ENCODE measurements at places on chromosomes 11 and 22.

DNA sequence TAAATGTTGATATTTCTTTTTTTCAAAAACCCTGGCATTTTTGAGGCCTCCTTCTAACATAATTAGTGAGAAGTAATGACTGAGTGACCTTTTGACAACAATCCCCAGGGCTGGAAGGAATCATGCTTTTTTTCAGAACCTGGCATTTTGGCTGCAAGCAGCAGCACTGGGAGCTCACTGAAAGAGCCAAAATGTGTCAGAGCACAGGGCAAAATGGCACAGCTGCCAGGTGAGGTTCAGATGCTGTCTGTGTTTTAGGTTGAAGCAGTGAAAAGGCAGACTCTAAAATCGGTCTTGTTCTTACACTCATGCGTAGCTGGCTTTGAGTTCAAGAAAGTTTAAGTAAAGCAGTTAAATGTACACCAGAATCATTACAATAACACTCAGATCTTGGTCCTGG lies 1063.8 kb downstream of the DLG2 start:
- DNase-seq: no peak

DNA sequence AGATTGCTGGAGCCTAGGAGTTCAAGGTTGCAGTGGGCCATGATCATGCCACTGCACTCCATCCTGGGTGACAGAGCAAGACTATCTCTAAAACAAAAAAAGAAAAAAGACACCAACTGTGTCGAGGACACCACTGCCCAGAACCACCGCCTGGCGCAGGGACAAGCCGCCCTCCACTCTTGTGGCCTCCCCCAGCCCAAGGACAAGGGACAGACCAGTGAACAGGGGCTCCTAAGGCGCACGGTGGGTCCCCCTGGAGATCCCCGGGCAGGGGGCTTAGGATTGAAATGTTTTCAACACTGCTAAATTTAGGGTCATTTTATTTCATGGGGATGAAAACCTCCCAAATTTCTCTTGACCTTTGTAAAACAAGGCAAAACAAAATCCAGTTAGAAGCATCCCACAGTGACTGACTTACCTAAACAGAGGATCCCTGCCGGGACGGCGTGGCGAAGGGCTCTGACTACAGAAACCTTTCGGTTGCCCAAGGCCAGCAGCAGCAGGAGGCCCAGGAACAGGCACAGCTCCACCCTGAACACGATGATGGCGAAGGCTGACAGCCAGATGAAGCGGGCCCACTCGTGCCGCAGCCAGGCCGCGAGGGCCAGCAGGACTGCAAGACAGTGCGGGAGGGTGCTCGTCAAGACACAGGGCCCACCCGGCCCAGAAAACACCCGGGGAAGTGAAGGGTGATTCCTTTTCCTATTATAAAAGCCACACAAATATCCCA lies 8.6 kb downstream of the ALG12 start:
- no peak for DNase-seq

GRCh38 chr11:37107831-37108230 lies 509.8 kb upstream of the RAG2 start:
- DNase-seq: peak; percentile 19

- DNase-seq: peak; percentile 4
Measured at GRCh38 chr11:133659538-133660201, 127.4 kb upstream of the OPCML start.

DNA sequence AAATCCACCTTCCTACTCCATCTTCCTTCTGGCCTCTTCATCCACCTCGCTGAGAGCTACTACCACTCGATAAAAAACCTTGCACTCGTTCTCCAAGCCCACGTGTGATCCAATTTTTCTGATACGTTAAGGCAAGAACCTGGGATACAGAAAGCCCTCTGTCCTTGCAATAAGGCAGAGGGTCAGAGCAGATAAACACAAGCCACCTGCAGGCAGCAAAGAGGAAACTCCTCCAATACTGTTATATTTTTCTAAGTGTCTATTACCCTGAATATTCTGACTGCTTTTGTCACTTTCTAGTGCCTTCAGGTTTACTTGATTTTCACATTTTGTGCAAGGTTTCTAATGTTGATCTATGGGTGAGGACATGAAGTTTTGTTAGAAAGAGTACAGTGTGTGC lies 26.6 kb downstream of the TRIM5 start:
- no peak for DNase-seq

- no peak for DNase-seq
Measured at GRCh38 chr11:111305876-111306275, 7.5 kb downstream of the POU2AF3 start.

DNA sequence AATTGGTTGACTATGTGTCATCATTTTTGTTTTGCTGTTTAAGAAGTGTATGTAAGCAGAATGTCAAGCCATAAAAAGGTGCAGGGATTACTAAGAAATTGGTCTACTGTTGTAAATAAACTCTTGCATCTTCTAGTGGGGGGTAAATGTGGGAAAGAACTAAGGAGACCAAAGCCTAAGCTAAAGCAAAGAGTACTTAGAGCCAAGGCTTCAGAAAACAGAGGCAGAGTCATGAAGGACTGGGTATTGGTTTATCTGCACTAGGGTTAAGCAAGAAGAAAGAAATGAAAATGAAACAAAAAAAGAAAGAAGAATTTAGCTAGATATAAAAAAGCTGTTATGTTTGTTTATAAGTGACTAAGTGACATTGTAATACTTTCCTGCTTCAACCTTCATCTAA lies 628.1 kb downstream of the METTL15 start:
- no peak for DNase-seq

DNA sequence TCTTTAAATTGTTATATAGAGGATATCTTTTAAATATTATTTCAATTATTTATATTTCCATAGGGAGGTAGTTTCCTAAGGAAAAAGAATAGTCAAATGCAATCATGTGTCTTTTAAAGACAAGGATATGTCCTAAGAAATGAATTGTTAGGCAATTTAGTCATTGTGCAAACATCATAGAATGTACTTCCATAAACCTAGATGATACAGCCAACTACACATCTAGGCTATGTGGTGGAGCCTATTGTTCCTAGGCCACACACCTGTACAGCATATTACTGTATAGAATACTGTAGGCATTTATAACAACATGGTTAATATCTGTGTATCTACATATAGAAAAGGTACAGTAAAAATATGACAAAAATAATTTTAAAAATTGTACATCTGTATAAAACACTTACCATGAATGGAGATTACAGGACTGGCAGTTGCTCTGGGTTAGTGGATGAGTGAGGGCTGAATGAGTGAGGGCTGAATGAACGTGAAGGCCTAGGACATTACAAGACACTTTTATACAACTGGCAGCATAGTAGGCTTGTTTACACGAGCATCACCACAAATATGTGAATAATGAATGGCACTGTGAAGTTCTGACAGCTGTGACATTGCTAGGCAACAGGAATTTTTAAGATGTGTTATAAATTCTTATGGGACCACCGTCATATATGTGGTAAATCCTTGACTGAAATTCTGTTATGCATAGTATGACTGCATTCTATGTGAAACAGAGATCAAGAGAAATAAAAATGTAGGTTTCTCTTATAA lies 1879.0 kb upstream of the RAG2 start:
- DNase-seq: peak; percentile 18

Data from fibroblast of skin of abdomen (primary cell).